ENCODE measurements at places on chromosomes 7 and 10.

GRCh38 chr7:17671956-17672355 is 268.3 kb downstream of the SNX13 start:
- DNase-seq: no peak

- no peak for DNase-seq
Measured at GRCh38 chr7:146654048-146654447, 537.4 kb downstream of the CNTNAP2 start.

GRCh38 chr10:68800211-68800610 is 27.1 kb upstream of the STOX1 start:
- no peak for DNase-seq

DNA sequence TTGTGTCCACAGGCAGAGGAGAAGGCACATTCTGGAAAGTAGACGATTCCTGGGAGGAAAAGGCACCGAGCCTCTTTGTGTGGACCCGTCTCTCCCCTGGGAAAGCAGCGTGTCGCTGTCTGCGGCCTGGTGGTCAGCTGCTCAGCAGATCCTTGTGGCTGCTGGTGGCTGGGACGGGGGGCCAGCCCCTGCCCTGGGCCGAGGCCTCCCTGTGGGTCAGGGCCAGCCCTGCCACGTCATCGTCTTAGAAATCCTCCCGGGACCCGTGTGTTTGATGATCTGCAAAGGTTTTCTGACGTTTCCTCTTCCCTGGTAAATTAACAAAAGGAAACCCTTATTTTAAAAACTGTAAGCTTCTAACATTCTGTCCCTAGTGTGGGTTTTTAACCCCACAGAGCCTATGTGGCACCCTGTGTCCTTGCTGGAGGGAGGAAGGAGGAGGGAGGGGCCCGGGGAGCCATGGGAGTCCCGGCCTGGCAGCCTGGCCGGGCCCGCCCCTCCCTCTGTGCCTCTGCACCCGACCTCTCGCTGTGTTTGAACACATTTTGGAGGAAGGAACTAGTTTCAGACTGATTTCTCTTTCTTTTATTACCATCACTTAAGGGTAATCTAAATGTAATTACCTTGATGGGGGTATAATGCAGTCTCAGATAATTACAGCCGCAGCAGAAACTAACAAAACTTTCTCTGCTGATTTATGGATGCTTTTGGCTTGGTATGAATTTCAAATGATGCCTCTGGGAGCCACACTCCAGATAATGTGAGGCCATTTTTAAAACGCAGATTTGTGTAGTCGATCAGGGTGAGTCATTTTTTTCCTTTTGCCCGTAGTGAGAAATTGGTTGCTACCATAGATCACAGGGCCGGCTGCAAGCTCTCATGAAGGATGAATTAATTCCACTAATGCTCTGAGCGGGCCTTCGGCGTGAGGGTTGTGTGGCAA is 85.5 kb downstream of the NKX6-2 start:
- peak; percentile 64 for DNase-seq

- no peak for DNase-seq
Measured at GRCh38 chr10:62597226-62597625, 207.3 kb upstream of the ADO start.

DNA sequence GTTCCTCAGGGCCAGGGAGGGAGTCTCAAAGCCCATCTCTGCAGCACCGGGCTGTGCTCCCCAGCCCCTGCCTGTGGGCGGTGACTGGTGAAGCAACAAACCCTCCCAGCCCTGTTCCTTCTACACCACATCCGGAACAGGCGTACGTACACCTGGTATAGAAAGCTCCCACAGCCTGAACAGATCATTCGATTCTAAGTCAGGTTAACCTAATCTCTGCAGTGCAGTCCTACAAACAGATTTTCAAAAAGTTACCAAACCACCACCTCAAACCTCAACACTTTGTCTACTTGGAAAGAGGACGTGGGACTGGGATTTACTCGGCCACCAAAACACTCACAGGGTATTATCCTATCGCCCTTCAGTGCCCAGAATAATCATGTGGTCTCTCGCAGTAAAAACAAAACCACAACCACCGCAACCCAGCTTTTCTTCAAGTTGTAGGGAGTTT is 238.4 kb downstream of the DIP2C start:
- DNase-seq: no peak

DNA sequence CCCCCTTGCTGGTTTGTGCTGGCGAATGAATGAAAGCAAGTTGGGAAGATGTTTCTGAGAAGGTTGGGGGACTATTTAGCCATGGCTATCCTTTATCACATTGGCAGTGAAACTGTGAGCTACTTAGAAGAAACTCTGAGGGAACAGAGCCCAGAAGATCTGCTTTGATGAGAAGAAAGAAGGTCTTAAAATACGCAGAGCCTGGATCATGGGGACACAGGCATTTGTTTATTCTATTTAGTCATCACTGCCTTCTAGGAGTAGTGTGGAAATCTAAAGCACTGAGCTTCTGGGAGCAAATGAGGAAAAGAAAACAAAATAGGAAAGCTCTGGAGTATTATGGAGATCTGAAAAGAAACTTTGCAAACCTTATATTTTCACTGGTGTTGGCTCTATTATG is 28.5 kb downstream of the CPED1 start:
- no peak for DNase-seq

- no peak for DNase-seq
Measured at GRCh38 chr10:80460399-80461207, 6.5 kb downstream of the TSPAN14 start.

DNA sequence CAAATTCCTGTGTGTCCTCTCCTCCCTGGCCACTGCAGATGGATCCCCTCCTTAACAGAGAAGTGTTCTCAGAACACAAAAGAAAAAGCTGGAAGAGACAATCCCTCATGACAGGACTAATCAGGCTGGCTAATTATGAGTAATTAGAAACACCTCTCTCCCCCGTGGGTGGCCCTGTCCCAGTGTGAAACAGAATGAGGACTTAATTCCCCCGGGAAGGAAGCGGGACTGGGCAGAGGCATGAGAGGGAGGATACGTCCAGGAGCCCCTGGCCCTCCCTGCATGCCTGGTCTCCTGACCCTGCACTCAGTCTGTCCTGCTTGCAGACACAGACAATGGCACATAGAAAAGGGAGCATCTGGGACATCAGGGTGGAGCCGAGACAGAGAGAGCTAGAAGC is 7.6 kb upstream of the ADCYAP1R1 start:
- no peak for DNase-seq

DNA sequence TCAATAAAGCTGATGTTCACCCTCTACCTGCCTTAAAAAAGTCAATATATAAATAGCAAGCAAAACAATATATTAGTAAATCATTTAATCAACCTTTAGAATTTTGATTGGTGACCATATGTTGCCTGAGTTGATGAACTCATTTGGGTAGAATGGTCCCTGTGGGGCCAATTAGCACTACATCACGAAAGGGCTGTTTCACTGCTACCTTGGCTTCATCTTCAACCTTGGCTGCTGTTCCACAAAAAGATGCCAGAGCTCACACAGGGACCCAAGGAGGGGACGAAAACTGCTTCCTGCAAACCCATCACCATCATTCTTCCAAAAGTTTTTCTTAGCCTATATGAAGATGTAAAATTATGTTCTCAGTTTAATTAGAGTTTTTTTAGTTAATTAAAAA is 35.4 kb upstream of the HBP1 start:
- DNase-seq: no peak

- DNase-seq: no peak
Measured at GRCh38 chr10:70426823-70427222, 14.7 kb downstream of the NODAL start.

GRCh38 chr10:6738112-6738768 is 158.2 kb upstream of the PRKCQ start:
- DNase-seq: no peak

GRCh38 chr10:122149561-122150505 is 121.3 kb upstream of the BTBD16 start:
- DNase-seq: peak; percentile 86

- no peak for DNase-seq
Measured at GRCh38 chr7:127941476-127942210, 89.6 kb downstream of the LRRC4 start.

- no peak for DNase-seq
Measured at GRCh38 chr10:49409755-49410154, 13.9 kb upstream of the DRGX start.

- DNase-seq: no peak
Measured at GRCh38 chr7:65233409-65234034, 140.1 kb upstream of the ZNF92 start.

- DNase-seq: no peak
Measured at GRCh38 chr7:957418-958220, 3.1 kb upstream of the ADAP1 start.

DNA sequence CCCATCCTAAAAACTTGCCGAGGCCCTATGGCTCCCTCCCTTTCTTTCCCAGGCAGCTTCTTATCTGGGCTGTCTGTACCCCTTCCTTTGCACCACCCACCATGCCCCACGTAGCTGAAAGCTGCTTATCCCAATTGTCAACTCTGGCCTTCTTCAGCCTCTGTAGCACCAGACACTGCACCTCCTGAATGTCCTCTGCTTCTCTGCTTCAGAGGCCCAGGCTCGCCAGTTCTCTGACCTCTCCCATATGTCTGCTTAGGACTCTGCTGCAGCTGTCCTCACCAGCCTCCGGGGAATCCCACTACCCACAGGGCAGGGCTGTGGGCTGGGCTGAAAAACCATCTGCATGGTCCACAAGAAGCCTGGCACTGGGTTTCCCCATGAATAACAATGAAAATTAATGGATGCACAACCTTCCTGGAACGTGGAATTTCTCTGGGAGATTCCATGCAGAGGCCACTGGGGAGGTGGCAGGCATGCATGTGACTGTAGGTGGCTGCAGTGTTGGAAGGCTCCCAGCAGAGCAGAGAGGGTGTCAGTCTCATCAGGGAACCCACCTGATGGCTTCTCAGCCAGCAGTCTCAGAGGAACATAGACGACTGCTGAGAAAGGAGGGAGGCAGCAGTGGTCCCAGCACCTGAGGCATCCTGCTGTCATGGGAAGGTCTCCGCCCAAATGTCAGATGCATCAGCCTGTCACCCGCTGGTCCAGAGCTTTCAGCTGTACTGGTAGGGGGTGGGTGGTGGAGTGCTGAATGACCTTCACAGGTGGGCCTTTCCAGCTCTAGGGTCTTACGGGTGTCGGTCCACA is 16.8 kb upstream of the SH2D4B start:
- DNase-seq: no peak

DNA sequence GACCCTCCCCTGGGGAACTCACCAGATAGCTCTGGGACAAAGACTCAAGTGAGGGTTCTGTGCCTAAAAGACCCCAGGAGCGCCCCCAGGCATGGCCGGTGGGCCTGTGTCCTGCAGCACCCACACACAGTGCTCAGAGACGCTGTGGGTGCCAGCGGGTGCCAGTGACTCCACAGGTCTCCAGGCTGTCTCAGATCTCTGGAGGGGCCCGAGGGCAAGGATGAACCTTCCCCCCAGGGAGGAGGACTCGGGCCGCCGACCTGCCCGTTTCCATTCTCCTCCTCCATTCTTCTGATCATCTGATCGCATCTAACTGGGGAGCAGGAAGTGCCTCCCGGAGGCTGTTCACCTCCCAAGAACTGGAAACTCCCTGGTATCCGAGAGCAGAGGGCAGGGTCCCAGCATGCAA is 980 bp downstream of the ADAM8 start:
- DNase-seq: no peak

DNA sequence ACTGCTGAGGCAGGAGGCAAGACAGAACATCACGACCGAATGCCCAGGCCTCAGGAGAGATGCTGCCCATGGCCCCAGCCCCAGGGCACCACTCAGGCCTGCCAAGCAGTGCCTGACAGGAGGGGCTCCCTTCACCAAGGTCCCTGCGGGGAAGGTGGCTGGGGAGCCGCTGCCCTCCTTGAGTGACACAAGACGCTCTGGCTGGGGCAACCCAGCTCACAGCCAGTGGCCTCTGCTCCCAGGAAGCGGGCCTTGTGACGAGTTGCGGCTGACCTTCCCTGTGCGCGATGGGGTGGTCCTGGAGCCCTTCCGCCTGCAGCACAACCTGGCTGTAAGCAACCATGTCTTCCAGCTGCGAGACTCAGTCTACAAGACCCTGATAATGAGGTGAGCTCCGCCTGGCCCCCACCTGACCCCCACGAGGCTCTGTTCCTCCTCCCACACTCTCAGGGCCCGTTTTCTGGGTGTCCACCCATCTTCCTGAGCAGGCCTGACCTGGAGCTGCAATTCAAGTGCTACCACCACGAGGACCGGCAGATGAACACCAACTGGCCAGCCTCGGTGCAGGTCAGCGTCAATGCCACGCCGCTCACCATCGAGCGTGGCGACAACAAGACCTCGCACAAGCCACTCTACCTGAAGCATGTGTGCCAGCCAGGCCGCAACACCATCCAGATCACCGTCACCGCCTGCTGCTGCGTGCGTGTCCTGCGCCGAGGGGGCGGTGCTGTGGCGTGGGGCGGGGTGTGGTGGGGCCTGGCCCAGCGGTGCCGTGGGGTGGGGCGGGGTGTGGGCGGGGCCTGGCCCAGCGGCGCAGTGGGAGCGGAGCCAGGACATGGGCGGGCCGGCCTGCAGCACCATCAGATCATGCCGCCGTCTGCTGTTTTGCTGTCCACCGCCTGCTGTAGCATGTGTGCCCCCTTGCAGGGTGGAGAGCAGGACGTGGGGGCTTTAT is 12.8 kb downstream of the ZMIZ2 start:
- DNase-seq: no peak

GRCh38 chr10:95394161-95394880 is 103.5 kb upstream of the PDLIM1 start:
- DNase-seq: no peak

- DNase-seq: no peak
Measured at GRCh38 chr7:107254398-107254985, 85.7 kb downstream of the HBP1 start.

- DNase-seq: no peak
Measured at GRCh38 chr10:129883626-129884397, 80.3 kb downstream of the EBF3 start.

GRCh38 chr10:131448171-131448570 is 136.7 kb upstream of the TCERG1L start:
- DNase-seq: no peak

GRCh38 chr10:94583124-94583523 is 37.5 kb downstream of the HELLS start:
- no peak for DNase-seq

DNA sequence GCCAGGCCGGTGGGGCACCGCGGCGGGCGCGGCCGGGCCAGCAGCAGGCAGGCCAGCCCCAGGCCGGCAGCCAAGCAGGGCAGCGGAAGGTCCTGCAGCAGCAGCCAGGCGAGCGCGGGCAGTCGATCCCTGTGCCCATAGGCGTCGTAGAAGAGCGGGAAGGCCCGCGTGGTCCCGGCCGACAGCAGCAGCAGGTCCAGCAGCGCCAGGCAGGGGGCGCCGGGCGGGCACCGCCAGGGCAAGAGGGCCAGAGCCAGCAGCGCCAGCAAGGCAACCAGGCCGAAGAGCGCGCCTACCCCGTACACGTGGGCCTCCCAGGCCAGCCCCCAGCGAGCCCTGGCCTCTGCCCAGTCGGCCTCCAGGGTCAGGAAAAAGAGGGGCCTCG is 8.4 kb upstream of the RBM28 start:
- DNase-seq: no peak

DNA sequence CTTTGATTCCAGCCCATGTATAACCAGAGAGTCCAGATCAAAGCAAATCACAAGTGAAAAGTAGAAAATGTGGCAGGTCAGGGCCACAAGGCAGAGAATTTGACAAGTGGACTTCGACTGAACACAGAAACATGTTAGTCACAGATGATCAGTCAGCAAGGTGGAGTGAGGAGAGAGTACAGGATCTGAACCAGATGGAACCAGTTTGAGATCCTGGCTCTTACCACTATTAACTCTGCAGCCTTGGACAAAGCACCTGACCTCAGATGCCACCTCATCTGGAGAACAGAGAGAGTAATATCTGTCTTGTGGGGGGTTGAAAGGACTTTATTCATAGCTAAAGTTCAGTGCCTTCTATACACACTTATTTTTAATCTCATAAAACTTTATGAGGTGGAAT is 4.4 kb downstream of the MRLN start:
- no peak for DNase-seq

- DNase-seq: no peak
Measured at GRCh38 chr10:52639652-52640051, 132.9 kb downstream of the MBL2 start.
